MV-4-11 (cell line): ENCODE measurements at places on chromosomes 4 and X.
A peak's percentile ranks its signal among the peaks of the same experiment; 100 is the strongest.

DNA sequence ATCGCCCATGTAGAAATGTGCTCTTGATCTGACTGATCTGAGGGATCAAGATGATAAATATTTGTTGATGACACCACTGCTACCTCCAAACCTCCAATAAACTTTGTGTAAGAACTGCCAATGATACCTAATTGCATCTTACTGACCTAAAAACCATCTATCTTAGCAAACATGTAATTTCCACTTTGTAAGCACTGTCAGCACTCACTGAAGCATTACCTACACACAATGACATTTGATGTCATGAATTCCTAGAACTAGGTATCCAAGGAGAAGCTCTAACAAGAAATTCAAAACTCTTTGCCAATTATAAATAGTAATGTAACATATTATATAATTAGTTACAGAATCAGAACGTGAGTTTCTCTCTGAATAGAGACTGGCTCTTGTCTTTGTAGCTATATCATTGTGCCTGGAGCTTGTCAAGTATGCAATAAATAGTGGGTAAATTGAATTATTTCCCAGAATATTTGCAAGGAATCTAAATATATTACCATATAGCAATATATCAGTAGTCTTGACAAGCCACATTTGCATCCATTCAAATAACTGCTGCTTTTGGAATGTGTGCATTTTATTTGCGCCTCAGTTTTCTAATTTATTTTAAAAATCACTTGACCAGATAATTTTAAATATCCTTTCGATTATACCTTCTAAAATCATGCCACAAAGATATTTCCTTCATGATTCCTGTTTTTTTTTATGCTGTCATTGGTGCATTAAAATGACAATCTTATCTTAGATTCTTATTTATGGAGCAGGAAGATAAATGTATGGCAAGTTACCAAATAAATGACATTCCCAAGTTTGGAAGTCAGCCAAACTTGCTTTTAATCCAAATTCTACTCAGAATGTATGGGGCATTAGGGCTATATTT, 232.3 kb upstream of the NEIL3 start:
- DNase-seq: no peak

DNA sequence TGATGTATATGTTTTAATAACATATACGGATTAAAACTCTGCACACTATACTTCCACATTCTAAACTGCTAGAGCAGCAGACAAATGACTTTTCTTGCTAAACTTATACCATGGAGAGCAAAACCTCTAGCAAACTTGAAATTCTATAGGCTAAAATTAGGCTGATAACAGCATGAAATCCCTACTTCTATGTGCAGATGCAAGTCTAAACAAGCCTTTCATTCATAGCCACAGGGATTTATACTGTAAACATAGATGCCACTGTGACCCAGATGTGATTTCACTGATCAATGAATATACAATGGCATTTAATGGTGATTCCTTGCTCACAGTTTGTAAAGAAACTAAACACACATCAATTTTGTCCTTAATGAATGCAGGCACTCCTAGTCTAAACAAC, 151.0 kb downstream of the ANTXR2 start:
- DNase-seq: no peak

DNA sequence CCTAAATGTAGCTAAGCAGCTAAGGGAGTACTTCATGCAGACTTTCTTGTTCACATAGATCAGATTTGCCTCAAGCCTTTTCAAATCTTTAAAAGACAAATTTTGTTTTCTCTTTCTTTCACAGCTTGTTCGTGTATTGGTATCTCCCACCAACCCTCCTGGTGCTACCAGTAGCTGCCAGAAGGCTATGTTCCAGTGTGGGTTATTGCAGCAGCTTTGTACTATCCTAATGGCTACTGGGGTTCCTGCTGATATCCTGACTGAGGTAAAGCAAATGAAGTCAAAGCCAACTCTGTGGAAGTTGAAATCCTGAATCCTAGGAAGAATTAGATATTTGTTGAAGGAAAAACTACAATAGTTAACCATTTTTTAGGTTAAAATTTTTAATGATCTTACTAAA, 62.6 kb downstream of the USO1 start:
- no peak for DNase-seq

GRCh38 chr4:174483792-174484191, 38.5 kb downstream of the HPGD start:
- no peak for DNase-seq

DNA sequence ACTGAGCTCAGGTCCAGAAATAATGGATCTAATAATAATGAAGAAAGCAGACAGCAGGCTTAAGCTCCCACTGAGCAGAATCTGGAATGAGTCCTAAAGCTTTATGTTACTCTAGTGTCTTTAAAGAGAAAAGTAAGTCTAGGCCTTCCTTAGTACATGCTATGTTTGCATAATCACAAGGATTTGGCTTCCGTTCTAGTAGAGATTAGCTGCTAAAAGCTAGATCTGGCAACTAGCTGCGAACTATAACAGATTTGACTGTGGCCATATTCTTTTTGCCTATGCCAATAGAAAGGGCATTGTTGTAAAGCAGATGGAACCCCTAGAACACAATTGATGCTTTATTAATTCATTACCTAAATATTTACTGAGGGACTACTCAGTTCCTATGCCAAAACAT, 19.0 kb downstream of the COX7B2 start:
- no peak for DNase-seq

- DNase-seq: peak; percentile 70
Measured at GRCh38 chr4:76067652-76068286, 6.7 kb upstream of the ART3 start.

GRCh38 chrX:139211568-139212182, 318.9 kb upstream of the F9 start:
- no peak for DNase-seq

DNA sequence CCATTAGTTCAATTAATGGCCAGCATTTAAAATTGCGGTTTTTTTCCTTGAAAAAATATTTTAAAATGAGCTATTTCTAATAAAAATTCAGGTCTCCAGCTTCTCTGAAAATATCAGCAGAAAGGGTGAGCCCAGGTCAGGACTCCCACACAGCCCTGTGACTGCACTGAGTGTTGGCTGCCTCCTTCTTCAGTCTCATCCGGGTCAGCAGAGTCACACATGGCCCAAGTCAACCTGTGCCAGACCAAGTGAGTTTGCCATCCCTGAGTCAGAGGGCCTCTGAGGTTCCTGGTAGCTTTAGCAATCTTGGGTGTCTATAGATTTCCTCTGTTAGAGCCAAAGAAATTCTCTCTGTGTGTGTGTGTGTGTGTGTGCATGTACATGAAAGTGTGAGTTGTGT, 22.1 kb upstream of the MSX1 start:
- DNase-seq: no peak

DNA sequence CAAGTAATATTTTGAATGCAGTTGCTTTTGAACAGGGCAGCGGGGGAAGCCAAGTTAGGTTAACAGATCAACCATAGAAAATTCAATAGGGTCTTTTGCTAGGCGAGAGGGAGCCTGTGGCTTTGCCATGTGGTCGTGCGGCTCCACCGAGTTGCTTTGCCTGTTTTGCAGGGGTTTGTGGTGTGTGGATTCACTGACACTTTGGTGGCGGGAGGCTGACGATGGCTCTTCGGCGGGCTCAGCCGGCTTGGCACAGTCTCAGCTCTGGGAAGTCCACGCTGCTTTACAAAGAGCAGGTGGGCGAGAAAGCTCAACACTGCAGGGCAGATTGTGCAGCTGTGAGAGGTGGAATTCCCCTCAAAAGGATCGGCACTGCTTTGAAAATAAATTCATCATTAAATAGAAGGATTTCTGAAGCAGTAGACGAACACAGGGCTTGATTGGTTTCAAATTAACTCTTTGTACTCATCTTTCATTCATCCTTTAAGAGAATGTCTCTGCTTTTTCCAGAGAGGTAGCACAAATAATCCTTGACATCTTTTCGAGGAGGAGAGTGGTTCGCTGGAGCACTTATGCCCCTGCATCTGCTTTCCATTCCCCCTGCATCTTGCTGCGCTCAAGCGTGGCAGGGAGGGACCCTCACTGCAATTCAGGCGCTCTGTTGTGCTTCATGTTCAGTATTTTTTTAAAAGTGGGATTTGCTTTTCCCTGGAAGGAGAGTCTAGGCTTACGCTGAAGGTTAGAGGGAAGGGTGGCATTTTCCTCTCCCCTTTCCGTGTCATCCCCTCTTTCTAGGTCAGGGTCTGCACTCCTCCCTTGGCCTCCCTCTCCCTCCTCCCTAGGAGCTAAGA, 201.8 kb upstream of the LEF1 start:
- DNase-seq: no peak

DNA sequence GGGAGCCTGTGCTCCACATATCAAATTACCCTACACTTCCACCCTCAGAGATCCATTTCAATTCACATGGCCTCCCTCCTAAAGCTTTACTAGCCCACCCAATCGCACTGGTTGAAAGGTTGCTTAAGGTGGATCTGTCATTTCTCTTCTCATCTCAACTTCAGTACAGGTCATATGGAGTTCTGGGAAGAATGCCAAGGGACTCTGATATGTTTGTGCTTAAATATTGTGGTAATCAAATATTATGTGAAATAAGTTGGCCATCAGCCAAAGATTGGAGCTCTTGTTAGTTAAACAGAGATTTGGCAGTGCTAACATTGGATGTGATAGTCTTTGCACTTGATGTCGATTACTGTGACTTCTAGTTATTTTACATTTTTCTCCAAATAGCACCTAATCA, 20.5 kb downstream of the SEPTIN6 start:
- DNase-seq: no peak

GRCh38 chr4:147182041-147182440, 236.4 kb upstream of the TTC29 start:
- DNase-seq: peak; percentile 21
